ENCODE measurements at places on chromosomes 1 and 21.
A peak's percentile ranks its signal among the peaks of the same experiment; 100 is the strongest.

GRCh38 chr1:121519042-121519755, 334.4 kb downstream of the SRGAP2C start:
- DNase-seq, result peak; percentile 79

DNA sequence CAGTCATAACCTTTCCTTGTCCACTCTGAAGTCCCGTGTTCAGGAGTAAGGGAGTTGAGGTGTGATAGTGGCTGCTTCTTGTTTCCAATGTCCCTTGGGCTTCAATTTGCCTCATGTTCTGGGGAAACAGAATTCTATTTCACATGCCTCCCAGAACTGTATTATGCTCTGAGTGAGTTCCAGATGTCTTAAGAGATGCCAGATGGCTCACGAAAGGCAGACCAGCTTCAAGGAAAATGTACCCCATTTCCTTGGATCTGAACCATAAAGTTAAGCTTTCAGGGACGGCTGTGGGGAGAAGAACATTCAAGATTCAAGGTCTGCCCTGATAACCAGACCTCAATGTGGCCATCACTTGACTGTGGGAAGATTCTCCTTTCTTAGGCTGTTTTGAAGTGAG, 42.4 kb downstream of the C1orf87 start:
- DNase-seq, result no peak

- DNase-seq, result no peak
Measured at GRCh38 chr1:185156288-185156853, 382 bp downstream of the TRMT1L start.

DNA sequence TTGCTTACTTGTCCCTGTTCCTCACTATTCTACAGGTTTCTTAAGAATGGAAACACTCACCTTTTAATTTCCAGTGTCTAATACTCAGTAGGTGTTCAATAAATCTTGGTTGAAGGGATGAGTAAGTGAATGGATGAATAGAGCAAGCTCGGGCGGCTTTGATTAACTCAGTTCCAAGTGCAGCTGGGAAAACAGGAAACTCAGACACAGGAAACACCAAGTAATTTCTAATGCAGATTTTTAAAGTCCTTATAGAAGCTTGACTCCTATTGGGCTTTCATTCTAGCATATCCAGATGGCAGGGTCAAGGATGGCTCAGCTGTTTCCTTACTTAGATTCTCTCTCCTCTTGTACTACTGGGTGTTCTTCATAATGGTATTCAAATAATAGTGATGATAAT, 14.0 kb downstream of the CAMK1G start:
- DNase-seq, result no peak

DNA sequence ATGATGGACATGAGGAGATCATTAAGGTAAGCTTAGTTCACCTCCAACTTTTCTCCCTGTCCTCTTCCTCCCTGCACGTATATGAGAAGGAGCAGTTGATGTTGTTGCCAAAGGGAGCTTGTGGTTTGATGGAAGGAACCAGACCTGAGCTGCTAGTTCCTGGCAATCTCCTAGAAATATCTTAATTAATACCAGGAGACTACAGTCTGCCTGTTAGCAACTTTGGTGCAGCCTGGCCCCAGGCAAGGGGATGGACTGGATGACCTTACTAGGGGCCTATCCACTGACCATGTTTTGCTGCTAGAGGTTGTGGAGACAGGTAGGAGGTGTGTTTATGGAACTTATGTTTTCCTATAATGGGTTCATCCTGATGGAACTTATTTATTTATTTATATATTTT, 22.6 kb downstream of the TUFT1 start:
- DNase-seq, result no peak

DNA sequence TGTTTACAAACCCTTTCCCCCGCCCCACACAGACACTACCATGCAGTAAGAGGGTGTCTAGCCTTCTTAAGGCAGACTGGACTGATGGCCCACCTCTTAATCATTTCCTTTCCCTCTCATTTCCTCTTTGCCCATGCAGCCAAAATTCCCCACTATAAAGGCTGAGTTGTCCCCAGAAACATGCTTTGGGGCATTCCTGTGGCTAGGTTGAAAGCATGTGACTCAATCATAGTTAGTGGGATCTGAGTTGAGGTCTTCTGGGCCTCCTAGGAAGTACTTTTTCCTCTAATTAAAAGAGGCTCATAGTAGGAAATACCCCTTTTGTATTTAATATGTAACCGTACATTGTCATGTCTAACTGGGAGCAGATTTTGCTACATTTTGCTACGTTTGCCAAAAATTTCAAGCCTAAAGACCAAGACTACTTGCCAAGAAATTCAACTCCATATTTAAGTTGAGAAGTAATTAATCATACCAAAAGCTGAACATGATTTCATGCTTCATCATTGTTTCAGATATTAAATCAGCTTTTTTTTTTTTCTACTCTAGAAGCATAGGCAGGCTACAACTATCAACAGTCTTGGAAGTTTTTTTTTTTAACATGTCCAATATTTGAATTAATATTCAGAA, 174.7 kb downstream of the ADGRL4 start:
- no peak for DNase-seq

GRCh38 chr1:191852907-191853306, 305.4 kb upstream of the RGS18 start:
- DNase-seq, result no peak

DNA sequence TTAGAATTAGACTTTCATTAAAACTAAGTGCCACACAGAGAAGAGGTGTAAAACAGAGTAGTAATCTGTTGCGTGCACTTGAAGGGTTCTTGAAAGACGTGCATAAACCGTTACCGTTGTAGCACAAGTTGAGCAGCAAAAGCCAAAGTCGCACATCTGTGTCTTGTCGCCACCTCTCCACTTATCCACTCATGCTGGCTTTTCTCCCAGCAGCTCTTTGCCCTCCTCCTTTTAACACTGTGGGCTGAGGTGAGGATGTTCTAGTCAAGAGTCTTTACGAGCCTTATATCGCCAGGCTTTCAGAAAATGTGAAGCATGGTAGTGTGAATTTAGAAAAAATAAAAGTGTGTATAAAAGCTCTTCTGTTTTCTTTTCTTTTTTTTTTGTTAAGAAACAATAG, 48.0 kb downstream of the NR5A2 start:
- no peak for DNase-seq

- DNase-seq, result no peak
Measured at GRCh38 chr1:64062941-64063581, 140.4 kb upstream of the UBE2U start.

GRCh38 chr1:156893048-156893953, at the start of gene PEAR1:
Gene PEAR1, plus strand, starts transcription at chr1:156893718. Its CDS starts 10,209 bp downstream, at chr1:156903927.
- no peak for DNase-seq

GRCh38 chr1:234125283-234125682, 220.8 kb downstream of the SLC35F3 start:
- peak; percentile 33 for DNase-seq

DNA sequence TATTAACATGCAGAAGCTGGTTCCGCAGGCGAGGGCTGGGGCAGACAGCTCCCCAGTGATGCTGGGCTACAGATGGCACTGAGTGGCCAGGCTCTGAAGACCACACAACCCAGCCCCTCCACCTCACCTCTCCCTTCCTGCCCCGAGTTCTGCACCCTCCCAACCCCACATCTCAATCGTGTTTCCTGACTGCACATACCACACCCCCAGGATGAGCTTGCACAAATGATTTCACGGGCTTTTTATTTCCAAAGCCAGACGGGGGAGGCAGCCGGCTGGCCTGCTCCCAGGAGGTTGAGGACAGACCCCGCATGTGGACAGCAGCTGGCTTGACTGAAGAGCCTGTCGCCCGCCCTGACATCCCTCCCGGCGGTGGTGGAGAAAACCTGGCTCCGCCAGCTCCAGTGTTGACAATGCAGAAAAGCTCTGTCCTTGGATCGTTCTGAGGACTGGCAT, 21.4 kb upstream of the ALDH4A1 start:
- DNase-seq, result no peak

GRCh38 chr1:10900691-10901090, 104.2 kb upstream of the CASZ1 start:
- no peak for DNase-seq

GRCh38 chr1:25550155-25550506, 6.7 kb downstream of the LDLRAP1 start:
- no peak for DNase-seq

DNA sequence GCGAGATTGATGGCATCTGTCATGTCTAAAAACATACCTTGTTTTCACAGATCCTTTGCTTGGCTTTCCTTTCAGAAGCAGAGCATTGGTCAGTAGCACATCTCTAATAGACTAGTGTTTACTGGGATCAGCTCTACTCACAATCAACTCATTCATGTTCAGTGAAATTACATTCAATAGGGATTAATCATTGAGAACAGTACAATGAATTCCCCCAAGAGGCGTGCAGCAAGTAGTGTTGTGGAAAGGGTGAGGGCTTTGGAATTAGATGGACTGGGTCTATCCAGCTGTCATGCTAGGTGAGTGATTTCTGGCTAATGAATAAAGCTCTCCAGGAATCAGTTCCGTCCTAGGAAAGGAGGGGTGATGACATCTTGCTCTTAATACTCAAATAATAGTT, 155.2 kb upstream of the COA6 start:
- DNase-seq, result no peak

DNA sequence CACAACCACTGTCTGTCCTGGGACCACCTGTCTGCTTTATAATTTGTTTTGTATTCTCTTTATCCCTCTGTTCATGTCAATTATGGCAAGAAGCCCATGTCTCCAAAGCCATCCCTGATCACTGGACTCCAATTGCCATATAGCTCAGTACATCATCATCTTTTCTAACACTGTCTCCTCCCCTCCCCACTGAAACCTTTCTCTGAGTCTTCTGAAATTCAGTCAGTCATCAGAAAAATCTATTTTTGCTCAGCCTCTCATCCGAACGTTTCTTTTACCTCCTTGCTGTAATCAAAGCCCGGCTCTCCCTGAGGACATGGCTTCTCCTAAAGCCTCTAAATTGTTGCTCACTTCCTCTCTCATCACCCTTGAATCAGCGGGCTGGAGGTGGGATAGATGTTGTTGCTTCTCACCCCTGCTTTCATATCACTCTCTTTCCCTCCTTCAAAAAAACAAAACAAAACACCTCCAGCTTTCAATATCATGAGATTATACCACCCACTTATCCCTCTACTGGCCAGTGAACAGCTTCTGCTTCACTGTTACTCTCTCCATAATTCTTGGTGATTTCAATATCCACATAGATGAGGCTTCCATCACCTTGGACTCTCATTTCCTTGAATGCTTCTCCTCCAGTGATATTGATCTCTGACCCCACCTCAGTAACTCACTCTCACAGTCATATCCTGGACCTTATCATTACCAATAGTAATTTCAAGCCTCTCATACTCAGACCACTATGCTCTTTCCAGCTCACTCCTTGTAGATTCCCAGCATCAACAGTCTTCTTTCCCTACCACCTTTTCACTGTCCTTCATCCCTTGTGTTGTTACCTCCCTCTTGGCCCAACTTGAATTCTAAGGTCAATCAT, 27.8 kb downstream of the RAB3B start:
- DNase-seq, result no peak

DNA sequence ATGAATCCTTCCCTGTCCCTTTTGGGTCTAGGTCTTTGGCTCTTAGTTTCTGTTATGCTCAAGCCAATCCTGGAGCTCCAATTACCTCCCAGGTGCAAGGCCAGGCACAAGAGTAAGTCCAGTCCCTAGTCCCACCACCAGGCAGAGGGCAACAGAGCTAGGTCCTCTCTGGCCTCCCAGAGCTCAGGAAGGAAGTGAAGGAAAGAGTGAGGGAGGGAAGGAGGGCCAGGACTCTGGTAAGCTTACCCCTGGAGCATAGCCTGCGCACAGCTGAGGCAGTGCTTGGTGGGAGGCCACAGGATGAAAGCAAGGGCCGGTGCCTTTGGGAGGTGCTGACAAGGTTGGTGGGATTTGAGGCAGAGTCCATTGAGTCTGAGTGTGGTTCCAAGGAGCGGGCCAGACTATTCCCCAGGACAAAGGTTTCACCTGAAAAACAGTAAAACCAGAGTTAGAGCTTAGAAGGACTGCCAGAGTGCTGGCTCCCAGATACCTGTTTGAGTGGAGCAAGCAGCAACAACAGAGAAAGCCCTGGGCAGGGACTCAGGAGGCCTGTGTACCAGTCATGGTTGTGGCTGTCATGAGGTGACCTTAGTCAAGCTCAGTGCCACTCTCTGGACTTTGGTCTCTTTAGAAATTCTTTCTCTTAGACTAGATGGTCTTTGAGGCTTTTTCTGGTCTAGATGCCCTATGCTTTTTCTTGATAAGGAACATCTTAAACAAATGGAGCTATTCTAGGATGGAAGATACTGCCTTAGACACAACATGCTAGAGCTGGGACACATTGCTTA, 15.8 kb upstream of the SLFNL1 start:
- no peak for DNase-seq

GRCh38 chr1:218785928-218786327, 387.8 kb upstream of the LYPLAL1 start:
- DNase-seq, result no peak

DNA sequence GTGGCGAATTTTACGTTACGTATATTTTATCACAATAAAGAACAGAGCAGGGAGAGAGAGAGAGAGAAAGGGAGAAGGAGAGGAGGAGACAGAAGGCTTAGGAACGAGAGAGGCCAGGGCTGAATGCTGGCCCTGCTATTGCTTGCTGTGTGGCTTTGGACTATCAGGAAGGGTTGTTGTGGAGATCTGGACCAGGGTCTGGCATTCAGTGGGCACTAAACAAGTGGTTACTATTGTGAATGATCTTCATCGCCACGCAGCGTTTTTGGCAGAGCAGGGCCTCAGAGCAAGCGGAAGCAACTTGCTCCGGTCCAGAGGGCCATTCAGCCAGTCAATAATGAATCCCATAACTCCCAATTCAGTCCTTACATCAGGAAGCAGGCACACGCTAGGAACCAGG, 26.4 kb downstream of the PIK3C2B start:
- DNase-seq, result no peak

DNA sequence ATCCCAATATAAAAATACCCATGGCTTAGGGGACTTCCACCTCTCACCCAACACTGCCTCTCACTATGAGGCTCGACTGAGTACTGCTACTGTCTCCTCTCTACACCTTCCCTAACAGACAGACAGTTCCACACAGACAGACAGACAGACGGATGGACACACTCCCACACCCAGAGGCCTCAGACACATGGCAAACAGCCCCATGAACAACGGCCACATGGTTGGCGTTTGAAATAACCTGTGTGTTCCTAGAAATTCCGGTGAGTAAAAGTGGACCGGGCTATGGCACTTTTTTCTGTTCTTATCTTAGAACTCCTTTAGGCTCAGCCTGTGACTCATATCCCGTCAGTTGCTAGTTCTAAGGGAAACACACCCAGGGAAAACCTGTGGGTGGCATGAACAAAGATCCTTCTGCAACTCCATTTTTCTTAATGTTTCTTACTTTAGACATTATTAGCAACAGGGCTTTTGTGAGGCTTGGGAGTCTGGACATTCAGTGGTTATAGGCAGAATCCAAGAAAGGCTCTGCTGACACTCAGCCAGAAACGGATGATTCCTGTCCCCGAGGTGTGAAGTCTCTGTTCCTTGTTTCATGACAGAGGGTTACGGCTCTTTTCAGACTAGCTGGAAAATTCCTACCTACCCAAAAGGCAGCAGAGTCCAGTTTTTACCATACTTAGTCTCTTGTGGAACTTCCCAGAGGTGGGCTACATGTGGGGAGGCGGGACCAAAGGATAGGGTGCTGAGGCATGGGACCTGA, 90.5 kb upstream of the TLR5 start:
- no peak for DNase-seq
